ENCODE measurements at places on chromosomes 2 and 18.

GRCh38 chr18:65811307-65811706 is 60.5 kb downstream of the CDH7 start:
- no peak for DNase-seq

GRCh38 chr18:43887491-43887890 is 610.2 kb upstream of the SYT4 start:
- no peak for DNase-seq

DNA sequence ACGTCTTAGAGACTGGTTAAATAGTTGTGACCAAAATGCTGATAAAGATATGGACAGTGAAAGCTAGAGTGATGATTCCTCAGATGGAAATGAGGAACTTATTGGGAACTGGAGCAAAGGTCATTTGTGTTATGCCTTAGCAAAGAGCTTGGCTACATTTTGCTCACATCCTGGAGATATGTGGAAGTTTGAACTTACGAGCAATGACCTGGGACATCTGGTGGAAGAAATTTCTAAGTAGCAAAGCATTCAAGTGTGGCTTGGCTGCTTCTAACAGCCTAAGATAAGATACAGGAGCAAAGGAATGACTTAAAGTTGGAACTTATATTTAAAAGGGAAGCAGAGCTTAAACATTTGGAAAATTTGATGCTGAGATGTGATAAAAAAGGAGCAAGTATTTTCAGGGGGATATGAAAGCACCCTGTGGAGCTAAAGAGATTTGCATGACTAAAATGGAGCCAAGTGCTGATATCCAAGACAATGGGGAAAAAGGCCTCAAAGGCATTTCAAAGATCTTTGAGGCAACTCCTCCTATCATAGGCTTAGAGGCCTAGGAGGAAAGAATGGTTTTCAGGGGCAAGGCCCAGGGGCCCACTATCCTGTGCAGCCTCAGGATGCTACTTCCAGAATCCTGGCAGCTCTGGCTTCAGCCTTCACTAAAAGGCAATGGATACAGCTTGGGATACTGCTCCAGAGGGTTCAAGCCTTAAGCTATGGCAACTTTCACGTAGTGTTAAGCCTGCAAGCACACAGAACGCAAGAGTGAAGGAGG is 124.1 kb upstream of the KLHL14 start:
- no peak for DNase-seq

DNA sequence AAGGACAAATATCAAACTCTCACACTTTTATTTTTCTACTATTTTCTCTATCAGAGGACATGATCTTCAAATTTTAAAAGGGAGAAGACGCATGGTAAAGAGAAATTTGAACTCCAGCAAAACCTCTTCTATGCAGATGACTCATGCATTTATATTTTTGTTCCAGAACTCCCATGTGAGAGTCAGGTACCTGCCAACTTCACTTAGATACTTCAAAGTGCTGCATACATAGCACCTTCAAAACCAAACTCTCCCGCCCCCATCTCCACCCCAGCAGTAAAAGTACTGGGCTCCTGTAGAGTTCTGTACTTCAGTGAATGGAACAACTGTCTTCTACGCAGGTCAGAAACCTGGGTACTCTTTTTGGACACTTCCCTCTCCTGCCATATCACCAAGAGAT is 398.3 kb downstream of the TGIF1 start:
- DNase-seq = no peak

Data from breast epithelium (tissue), 4 donors.